ENCODE measurements at places on chromosomes 6 and 20.
A peak's percentile ranks its signal among the peaks of the same experiment; 100 is the strongest.

DNA sequence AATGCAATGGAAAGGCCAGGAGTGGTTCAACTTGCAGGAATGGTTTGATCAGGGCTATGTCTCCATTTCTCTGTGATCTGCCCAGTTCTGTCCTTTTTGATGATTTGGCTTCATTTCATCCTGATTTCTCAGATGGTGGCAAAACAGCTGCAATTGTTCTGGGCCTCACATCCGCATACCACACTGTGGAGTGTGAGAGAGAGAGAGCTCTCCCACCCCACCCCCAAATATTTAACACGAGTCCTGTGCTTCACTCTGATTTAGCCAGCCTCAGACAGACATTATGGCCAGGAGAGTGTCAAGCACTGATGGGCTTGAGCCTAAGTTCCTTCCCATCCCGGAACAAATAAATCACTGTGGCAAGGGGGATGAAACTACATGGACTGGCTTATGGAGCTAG lies 284.6 kb downstream of the CDC5L start:
- no peak for DNase-seq

DNA sequence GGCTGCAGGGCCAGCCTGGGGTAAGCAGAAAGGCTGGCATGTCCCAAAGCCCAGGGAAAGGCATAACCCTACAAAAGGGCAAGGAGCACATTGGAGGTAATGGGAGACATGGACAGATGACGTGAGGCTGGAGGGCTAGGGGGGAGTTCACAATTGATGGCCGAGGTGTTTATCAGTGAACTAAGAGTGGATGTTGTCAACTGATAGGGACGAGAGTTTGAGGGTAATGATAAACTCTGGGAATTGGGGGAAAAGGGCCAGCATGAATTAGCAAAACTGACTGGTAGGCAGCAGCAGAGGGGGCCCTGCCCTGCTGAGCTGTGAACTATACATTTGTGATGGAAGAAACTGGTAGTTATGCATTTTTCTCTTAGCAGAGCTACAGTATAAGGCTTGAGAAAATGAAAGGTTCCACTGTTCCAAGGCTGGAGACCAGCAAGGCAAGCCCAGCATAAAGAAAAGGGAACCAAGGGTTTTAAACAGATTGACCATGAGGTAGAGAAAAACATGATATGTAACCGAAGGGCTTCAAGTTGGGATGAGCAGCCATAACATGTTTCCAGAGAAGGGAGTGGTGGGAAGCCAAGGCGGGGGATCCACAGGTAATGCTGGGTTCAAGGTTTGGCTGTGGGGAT lies 98.1 kb upstream of the MLN start:
- no peak for DNase-seq

GRCh38 chr6:151963001-151963400 lies 155.5 kb downstream of the ESR1 start:
- DNase-seq: no peak

DNA sequence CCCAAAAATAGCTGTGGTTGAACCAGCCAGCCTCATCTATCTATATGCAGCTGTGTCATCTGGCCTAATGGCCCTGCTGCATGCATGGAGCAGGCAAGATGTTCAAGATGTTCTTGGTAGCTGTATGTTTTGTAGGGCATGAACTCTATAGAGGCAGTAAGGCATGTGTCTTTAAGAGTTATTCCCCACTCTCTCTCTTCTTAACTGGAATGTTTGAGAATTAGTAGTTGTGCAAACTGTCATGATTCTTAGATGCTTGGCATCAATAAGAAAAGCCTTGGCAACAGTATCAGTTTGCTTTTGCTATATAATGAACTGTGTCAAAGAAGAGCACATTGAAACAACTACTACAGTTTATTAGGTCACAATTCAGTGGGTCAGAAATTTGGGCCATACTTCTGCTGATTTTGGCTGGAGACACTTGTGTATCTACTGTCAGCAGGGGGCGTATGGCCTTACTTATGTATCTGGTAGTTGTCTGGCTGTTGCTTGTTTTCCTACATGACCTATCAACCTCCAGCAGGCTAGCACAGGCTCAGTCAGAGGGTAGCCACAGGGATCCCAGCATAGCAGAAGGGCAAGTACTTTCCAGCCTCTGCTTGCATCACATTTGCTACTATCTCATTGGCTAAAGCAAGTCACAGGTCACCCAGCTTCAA lies 56.1 kb upstream of the LAMP5 start:
- DNase-seq: no peak

- no peak for DNase-seq
These were observed 57.0 kb upstream of the FRMD1 start for GRCh38 chr6:168136001-168136400.

DNA sequence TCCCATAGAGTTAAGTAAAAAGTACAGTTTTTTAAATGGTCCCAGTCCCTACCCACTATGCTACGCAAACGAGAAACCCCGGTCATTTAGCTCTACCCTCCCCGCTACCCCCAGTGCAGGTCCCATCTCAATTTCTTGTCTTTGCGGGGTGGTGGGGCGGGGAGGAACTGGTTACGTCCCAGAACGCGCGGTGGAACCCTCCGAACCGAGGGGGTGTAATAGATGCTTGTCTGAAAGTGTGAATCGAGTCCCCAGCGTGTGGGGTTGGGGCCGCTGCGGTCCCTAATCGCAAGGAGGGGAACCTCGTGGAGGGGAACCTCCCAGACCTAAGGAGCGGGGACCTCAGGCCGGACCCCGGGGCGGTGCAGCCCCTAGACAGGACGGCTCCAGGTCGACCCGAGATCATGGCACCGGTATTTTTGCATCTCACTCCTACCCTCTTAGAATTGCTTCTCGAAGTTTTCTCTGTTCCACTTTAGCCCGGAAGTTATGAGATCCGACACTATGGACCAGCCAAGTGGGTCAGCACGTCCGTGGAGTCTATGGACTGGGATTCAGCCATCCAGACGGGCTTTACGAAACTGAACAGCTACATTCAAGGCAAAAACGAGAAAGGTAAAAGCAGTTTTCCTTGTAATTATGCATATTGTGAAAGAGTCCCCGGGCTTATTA lies 779 bp downstream of the HEBP2 start:
- no peak for DNase-seq

- no peak for DNase-seq
These were observed 83.2 kb downstream of the LAMP5 start for GRCh38 chr20:9597547-9597946.

GRCh38 chr20:35267092-35267491 lies 10.8 kb downstream of the MMP24OS start:
- no peak for DNase-seq

DNA sequence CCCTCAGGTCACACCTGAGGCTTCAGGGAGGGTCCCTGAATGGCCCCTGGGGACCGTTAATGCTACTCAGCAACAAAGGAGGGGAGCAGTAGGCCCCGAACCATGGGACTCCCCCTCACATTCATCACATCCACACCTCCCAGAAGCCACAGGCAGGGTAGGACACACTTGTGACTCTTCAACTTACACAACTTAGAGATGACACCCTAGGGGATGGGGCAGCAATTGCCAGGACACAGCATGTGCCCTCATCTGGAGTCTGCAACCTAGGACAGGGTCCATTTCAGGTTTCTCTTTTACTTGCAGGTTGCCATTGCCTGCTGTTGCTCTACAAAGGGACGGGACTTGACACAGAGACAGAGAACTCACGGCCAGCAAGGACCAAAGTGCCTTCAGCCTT lies 770 bp downstream of the ULBP3 start:
- DNase-seq: no peak

GRCh38 chr6:42564506-42564825 lies 637 bp downstream of the UBR2 start:
- no peak for DNase-seq

- no peak for DNase-seq
These were observed 269.9 kb upstream of the AGPAT4 start for GRCh38 chr6:161543684-161544309.

- DNase-seq: no peak
These were observed 8.5 kb upstream of the COQ3 start for GRCh38 chr6:99402448-99402847.

DNA sequence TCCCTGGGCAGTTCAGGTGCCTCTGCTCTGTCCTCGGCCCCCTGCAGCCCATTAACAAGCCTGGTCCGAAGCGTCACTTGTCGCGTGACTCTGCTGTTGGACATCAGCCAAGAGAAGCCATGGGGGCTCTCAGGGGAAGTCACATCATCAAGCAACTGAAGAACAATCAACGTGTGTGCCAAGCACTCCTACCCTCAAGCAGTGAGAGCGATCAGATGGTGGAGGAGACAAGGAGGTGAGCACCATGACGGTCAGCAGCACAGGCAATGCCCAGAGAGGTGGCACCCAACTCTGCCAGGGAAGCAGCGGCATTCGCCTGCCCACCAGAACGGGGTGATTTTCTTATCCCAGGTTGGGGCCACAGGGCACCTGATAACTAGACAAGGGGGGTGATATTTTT lies 132.7 kb downstream of the AGPAT4 start:
- no peak for DNase-seq

DNA sequence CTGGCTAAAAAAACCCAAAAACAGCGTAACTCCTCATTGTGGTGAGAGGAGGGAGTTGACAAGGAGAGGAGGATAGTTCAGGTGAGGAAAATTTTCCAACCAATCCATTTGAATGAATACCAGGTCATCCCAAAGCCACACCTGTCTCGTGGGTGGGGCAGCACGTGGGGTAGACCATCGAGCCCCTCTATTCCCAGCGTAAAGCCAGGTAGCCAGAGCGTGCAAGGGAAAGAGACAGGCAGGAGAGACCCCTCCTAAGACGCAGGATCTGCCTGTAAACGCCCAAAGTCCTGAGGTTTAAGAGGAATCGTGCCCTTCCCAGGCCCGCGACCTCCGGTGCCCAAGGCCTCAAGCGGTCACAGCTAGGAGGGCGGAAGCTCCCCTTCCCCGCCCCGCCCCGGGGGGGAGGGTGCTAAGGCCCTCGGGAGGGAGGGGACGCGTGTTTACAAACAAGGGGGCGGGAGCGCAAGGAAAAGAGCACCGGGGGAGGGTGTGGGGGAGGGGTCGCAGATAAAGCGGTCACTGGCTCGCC lies 712 bp downstream of the RXRB start:
- DNase-seq: no peak

DNA sequence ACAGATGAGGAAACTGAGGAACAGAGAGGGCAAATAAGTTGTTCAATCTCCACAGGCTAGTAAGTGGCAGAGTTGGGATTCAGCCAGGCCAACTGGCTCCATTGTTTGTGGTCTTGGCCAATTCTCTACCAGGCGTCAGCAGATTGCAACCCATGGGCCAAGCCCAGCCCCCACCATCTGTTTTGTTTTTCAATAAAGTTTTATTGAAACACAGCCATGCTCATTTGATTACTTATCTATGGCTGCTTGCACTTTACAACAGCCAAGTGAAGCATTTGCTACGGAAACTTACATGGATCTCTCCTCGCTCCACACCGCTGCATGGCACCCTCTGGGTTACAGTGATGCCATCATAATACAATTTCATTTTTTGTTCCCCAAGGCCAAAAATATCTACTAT lies 90.8 kb downstream of the ZNF217 start:
- no peak for DNase-seq

- no peak for DNase-seq
These were observed 39.1 kb upstream of the GTSF1L start for GRCh38 chr20:43765916-43766315.

DNA sequence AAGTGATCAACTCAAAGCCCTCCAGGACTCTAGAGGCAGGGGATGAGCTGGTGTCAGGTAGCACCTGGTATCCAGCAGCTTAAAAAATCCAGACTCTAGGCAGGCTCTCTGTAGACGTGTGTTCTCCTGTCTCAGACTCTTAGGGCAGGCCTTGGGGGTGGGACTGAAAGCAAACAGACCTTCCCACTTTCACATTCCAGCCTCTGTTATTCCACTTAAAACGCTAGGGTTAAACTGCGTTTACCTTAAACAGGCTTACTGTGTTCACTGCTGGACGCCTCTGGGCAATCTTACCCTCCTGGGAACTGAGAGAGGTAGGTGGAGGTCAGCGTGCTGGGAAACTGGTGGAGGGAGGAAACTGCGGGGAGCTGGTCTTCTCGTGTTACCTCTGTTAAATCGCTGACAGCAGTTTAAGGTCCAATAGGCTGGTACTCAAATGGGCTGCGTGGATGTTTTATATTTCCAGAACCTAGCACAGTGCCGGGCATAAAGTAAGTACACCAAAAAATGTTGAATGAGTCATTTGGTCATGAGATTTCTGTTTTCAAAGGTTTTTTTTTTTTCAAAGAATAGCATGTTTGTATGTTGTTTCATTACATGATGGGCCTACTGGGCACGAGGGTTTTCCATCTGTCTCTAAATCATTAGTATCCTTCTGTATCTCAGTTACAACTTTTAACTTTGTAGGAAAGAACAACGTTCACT lies at the start of gene GCNT2:
TSS of gene GCNT2 (plus strand) at position 248 of the 705 bp plus-strand sequence. CDS start 7,561 bp downstream, outside the sequence.
- no peak for DNase-seq

DNA sequence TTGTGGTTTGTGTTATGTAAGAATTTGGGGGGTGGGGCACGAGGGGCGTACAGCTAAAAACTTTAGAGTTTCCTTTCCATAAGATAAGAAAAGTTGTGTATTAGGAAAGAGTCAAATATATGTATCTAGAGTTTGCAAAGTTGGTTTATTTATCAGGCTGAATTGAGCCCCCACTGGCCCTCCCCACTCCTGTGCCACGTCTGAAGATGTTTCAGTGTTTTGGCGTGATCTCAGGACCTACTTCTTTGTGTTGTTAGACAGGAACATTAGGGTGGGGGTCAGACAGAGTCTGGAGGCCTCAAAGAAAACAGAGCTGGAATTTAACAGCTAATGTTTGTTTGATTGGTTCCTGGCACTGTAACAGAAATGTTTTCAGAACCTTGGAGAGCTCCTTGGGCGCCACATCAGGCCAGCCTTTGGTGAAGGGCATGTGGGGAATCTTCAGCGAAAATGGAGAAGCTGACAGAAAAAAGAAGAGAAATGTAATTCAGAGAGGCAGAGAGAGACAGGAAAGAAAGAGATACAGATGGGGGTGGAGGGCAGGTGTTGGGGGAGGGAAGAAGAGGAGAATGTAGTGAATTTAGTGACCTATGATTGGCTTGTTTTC lies 674 bp downstream of the NRSN1 start:
- DNase-seq: peak; percentile 41

All from stromal cell of bone marrow (primary cell).